Fibroblast of skin of right quadriceps (primary cell): ENCODE measurements at places on chromosomes 7 and 10.

DNA sequence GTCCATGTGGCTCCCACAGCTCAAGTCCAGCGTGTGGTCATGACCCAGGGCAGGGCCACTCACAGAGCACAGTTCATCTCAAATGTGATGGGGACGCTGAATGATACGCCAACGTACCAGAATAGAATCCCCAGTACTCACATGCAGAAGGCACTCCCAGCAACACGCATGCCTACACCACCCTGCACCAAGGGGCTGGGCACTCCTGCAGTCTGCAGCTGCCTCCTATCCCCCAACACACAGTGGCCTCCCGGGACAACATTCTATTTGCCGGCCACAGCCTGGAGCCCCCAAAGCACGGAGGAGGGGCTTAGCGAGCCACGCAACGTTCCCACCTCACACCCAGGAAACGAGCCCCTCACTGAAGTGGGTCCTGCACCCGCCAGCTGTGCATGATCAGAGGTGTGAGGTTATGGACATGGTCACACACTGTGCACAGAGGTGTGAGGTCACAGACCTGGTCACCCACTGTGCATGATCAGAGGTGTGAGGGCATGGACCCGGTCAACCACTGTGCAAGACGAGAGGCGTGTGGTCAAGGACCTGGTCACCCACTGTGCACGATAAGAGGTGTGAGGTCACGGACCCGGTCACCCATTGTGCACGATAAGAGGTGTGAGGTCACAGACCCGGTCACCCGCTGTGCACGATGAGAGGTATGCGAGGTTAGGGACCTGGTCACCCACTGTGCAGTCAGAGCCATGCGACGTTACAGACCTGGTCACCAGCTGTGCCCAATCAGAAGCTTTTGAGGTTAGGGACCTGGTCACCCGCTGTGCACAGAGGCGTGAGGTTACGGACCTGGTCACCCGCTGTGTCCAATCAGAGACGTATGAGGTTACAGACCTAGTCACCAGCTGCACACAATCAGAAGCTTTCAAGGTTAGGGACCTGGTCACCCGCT is 182.8 kb downstream of the DIP2C start:
- DNase-seq: no peak

- no peak for DNase-seq
Observed at GRCh38 chr7:41098402-41098801, 604.5 kb downstream of the INHBA start.

DNA sequence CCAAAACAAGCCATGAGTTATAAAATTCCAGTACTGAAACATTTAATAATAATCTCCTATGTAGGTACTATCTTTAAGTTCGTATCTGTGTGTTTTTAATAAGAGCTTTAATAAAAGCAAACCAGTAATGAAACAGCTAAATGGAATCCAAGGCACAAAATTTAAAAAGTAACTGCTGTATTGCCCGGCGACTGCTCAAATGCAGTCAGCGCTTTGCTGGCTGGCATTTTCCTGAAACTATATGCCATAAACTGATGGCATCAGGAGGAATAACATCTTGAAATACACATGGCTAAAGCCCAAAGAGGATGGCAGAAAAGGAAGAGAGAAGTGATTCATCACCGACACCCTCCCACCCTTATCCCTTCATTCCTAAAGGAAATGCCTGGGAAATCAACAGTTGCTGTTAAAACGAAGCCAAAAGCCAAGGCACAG is 133.1 kb downstream of the CUBN start:
- peak; percentile 69 for DNase-seq

DNA sequence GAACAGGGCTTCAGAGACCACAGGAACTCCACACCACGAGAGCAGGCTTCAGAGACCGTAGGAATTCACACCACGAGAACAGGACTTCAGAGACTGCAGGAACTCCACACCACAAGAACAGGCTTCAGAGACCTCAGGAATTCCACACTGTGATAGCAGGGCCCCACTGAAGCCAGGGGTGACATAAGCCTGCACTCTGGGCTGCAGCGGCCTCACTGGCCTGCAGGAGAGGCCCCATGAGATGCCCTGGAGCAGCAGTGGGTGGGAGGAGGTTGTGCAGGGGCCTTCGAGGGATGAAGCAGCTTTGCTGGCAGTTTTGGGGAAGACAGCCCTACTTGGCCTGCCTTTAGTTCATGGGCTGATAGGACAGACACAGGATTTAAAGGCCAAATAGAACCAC is 614.7 kb downstream of the PTPRN2 start:
- DNase-seq: no peak

GRCh38 chr7:157339777-157340677 is 3.2 kb downstream of the DNAJB6 start:
- peak; percentile 75 for DNase-seq

GRCh38 chr7:493661-494251 is 25.9 kb downstream of the PDGFA start:
- DNase-seq: no peak
